ENCODE measurements at places on chromosomes 13 and 19. TPM values are rescaled to one million over a fixed set of nuclear protein-coding genes. Genes with fewer than 3 reads are reported as not detected.

The CGB5 gene
- total RNA-seq: not detected

The SLC25A15 gene
- 5.2 TPM for total RNA-seq

The KCNC3 gene
- 2.0 TPM for total RNA-seq

The NCAN gene
- total RNA-seq: not detected

The ZNF667 gene
- total RNA-seq: 5.0 TPM

The ZNF181 gene
- 22.0 TPM for total RNA-seq

The C19orf38 gene
- total RNA-seq: 0.59 TPM

GRCh38 chr19:18023622-18024251 is 15.8 kb downstream of the ARRDC2 start:
- peak; percentile 96 for DNase-seq

DNA sequence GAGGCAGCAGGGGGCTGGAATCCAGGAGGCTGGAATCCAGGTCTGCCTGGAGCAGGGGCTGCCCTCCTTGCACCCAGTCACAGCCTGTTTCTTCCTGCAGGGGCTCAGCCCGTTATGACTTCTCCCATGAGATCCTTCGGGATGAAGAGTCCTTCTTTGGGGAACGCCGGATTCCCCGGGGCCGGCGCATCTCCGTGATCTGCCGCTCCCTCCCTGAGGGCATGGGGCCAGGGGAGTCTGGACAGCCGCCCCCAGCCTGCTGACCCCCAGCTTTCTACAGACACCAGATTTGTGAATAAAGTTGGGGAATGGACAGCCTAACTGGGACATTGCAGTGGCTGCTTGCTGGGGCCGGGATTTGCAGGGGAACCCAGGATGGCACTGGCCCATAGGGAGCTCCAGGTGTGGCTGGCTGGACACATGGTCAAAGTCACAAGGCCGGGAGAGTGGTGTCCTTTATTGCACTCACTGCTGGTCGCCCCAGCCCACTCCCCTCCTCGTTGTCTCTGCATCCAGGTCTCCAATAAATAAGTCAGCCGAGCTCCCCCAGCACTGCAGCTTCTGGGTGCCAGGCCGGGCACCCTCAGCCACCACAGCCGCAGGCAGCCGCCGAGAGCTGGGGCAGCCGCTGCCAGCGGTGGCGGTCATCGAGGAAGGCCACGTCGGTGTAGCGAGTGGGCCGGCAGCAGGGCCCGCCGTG is 872 bp downstream of the PSPN start:
- no peak for DNase-seq

- DNase-seq: peak; percentile 54
Measured at GRCh38 chr13:48156466-48156865, 61.6 kb upstream of the MED4 start.

DNA sequence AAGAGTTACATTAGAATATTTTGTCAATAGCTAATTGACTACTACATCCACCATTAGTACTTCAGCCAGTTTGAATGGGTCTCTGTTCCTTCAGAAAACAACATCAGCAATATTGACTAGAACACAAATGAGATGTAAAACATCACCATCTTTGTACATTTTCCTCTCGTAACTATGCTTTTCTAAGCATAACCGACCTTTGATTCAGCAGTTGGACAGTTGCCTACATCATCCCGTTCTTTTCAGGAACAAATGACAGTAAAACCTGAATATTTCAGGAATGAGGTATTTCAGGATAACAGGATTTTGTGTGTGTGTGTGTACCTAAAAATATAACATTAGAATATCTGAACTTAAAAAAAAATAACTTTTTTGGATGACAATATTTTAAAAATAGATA is 60.9 kb downstream of the STARD13 start:
- no peak for DNase-seq

GRCh38 chr19:4694211-4694987 is 24.3 kb upstream of the MYDGF start:
- DNase-seq: peak; percentile 71

DNA sequence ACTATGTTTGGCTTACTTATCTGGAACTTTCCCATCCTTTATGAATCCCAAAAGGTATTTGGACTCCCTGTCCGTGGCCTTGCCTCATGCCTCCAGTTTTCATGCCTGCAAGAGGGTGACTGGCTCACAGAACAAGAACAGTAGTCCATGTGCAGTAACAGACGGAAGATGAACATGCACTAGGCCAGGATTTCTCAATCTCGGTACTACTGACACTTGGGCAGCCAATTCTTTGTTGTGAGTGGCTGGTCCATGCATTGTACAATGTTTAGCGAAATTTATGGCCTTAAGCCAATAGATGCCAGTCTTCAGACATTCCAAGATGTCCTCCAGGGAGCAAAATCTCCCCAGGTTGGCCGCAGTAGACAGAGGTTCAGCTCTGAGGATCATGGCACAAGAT is 61.9 kb downstream of the DOCK9 start:
- no peak for DNase-seq

DNA sequence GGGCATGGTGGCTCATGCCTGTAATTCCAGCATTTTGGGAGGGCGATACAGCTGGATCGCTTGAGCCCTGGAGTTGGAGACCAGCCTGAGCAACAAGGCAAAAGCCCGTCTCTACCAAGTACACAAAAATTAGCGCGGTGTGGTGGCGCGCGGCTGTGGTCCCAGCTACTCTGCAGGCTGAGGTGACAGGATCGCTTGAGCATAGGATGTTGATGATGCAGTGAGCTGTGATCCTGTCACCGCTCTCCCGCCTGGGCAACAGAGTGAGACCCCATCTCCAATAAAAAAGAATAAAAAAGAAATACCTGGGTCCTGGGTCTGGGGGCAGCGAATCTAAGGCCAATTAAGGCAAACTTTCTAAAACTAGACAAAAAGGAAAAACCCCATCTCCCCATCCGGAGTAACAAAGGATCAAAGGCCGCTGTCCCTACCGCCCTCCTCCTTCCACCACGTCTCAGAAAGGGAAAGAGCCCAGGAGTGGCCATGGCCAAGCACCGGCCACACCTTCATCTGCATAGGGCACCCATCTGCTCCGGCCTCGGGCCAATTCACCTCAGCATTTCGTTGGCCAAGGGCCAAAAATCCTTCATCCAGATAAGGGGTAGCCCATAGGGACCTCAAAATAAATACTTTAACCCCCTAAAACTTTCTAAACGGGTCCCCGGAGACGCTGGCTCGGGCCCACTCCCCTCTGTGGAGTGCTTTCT is 851 bp downstream of the ZNF320 start:
- no peak for DNase-seq

- DNase-seq: no peak
Measured at GRCh38 chr19:40608240-40608621, 7.1 kb downstream of the LTBP4 start.

DNA sequence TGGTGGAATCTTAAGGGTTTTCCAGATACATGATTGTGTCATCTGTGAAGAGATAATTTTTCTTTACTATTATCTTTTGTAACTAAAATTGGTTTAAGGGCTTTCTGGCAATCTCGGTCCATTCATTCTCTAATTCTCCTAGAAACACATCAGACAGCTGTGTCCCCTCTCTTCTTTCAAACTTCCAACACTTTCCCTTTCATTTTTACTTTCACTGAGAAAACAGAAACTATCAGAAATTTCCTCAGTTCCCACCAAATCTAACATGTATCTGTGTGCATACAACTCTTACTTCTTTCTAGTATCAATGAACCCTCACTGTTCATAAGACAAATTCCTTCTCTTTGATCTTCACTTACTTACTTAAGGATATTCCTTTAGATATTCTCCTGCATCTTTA is 40.2 kb downstream of the KCNRG start:
- no peak for DNase-seq

DNA sequence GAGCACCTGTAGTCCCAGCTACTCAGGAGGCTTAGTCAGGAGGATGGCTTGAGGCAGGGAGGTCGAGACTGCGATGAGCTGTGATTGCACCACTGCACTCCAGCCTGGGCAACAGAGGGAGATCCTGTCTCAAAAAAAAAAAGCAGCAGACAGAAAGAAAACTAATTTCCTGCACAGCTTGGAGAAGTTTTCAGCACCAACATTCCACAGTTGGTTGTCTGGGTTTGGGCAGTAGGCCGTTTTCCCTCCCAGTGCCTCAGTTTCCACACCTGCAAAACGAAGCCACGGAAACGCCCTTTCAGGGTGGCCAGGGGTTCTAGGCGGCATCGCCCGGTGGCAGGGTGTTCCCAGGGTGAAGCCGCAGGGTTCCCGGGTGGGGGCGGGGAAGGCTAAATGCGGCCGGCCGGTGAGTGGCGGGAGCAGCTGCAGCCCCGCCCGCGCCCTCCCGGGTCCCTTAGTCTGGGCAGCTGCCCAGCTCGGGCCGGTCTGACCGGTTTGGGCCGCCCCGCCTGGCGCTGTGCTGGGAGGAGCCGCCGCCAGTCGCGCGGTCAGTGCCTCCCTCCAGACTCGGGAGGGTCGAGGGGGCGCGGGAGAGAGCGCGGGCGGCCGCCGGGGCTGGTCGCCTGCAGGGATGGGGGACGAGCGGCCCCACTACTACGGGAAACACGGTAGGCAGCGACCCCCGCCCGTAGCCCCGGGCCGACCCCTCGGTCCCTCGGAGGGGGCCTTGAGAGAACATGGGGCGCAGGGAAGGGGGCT is at the start of gene SLC44A2:
SLC44A2 (plus strand) TSS at position 551 of the 759 bp plus-strand sequence; CDS start at position 632, 81 bp downstream.
- DNase-seq: peak; percentile 87
